ENCODE measurements at places on chromosomes 7 and 10.

DNA sequence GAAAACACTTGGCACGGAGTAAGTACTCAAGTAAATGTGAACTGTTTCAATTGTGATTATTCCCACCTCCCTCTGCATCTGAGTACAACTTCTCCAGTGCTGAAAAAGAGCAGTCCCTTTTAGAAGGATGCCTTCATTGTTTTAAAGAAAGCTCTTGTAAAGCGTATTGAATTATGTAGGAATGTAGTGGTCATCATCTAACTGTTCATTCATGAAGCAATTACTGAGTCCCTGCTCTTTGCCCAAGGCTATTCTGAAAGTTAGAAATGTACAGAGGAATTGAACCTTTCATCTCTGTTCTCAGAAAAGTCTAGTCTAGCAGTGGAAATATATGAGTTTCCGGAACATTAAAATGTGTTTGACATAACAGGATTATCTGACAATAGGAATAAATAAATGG is 127.8 kb downstream of the CACNB2 start:
- no peak for DNase-seq

- no peak for DNase-seq
Observed at GRCh38 chr7:70410134-70410750, 721.7 kb upstream of the GALNT17 start.

GRCh38 chr10:48251525-48252353 is 22.8 kb downstream of the FRMPD2 start:
- peak; percentile 59 for DNase-seq

DNA sequence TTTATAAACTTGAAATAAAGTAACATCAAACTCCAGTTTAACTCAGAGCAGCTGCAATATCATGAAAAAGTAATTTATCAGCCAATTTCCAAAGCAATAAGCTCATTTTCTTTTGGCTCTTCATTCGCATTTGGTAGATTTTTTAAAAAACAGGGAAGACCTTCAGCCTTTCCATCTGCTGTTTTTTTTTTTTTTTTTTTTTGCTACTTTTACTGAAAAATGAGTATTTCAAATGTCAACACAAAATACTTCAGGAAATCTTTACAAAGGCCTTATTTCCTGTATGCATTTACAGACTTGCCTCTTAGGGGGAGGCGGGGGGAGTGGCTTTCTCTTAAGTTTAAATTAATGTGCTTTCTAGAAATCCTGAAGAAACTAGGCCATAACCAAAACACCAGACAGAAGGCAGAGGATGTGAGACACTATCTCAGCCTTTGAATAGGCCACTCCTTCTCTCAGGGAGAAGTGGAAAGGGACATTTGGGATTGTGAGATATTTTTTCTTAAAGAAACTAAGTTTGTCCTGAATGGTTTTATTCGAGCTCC is 91.8 kb downstream of the COL28A1 start:
- no peak for DNase-seq

GRCh38 chr10:91690996-91691676 is 58.3 kb upstream of the PPP1R3C start:
- DNase-seq, result no peak

GRCh38 chr10:78579995-78580394 is 488.8 kb upstream of the ZMIZ1 start:
- DNase-seq, result peak; percentile 79

- no peak for DNase-seq
Observed at GRCh38 chr7:113246738-113247137, 128.4 kb upstream of the SMIM30 start.

Data from NCI-H2081 (cell line).